ENCODE measurements at places on chromosomes 5 and 9.

DNA sequence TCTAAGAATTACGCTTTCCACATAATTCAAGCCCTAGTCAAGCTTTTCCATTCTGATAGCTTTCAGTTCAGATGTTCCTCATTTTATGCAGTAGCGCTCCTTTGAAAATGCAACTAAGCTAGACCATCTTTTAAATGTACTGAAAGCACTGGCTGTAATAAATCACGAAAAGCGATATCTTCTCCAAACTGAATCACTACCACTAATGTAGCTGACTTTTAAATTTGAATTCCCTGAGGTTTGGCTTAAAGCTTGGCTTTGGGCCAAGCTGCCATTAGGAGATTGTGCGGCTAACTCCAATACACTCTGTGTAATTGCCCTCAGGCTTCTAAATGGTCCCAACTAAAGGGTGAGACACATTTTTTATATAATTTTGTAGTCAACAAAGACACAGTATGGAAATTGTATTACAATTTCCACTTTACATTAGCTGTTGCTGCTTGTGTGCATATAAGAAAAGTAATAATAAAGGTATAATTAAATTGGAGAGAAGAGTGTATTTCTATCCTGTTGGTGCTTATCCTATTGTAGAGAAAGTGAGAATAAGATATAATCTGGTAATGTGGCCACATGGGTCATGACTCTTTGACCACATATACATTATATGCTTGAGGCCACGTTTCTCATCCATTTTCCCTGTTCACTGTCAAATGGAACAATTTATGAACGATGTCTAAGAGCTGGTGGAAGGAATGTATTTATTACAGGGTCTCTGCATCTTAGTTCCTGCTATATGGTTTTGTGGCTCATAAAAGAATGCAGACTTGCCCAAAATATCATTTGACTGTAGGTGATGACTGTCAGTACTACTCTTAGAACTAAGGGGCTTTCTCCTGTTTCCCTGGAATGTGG, 118.7 kb upstream of the TAF11L2 start:
- DNase-seq, result no peak

- no peak for DNase-seq
Measured at GRCh38 chr9:34440017-34440416, 18.4 kb downstream of the FAM219A start.

DNA sequence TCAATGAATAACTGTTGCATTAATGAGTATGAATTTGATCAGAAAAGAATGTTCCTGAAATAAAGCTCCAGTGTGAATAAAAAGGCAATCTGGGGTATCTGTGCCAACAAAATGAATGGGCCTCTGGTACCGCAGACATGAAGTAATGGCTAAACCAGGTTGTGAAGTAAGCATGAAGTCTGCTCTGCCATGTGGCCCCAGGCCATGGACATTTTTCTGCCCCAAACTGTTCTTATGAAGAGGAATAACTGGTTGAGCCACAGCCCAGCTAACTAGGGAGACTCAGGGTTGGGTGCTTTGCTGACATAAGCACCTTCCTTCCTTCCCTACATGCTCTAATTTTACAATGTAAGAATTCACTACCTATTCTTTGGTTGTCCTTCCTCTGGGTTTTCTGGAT, 147.4 kb upstream of the LRRTM2 start:
- no peak for DNase-seq

GRCh38 chr9:16575142-16575985, 295.1 kb downstream of the BNC2 start:
- no peak for DNase-seq

GRCh38 chr9:69175486-69175885, 1.4 kb downstream of the TJP2 start:
- DNase-seq, result no peak

GRCh38 chr5:102762095-102762534, 7.0 kb downstream of the PAM start:
- no peak for DNase-seq

- no peak for DNase-seq
Measured at GRCh38 chr9:121694600-121694999, 43.2 kb downstream of the DAB2IP start.

DNA sequence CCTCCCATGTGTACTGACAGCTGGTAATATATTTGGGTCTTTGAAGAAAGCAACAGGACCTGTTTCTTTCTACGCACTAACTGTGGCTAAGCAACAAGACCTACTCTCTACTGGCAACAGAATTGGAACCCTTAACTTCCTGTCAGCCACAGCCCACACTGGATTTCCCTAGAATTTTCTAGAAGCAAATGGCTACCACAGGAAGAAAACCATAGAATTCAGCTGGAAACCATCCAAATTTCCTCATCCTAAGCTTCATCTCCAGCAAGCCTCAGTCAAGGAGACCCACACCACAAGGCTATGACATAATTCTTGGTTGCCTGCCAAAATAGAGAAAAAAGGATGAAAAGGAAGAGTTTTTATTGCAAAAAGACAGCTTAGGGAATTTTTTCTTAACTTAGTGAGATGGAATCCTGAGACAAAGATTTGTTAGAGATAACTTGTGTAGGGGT, 171.8 kb upstream of the TNC start:
- no peak for DNase-seq

- DNase-seq, result no peak
Measured at GRCh38 chr9:129525656-129526196, 95.2 kb downstream of the C9orf50 start.

- DNase-seq, result no peak
Measured at GRCh38 chr9:95181835-95182234, 135.7 kb downstream of the FANCC start.

GRCh38 chr5:20618340-20618739, 630.3 kb upstream of the CDH18 start:
- DNase-seq, result no peak

DNA sequence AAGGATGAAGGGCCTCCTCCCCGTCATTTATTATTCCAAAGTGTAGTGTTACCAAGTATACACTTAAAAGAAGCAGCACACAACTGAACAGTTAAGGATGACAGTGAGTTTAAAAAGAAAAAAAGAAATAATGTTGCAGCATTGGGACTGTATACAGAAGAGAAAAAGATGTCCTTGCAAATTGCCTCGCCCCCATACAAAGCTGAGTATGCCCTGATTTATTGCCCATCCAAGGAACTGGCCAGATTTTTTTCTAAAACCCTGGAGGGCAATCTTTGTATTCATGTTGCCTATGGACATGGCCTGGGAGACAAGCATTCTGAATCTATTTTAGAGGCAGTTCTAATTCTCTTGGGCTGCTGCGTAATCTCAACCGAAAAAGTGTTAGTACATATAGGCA, 182.7 kb upstream of the NR4A3 start:
- DNase-seq, result no peak

- no peak for DNase-seq
Measured at GRCh38 chr5:40166802-40167201, 512.9 kb upstream of the PTGER4 start.

DNA sequence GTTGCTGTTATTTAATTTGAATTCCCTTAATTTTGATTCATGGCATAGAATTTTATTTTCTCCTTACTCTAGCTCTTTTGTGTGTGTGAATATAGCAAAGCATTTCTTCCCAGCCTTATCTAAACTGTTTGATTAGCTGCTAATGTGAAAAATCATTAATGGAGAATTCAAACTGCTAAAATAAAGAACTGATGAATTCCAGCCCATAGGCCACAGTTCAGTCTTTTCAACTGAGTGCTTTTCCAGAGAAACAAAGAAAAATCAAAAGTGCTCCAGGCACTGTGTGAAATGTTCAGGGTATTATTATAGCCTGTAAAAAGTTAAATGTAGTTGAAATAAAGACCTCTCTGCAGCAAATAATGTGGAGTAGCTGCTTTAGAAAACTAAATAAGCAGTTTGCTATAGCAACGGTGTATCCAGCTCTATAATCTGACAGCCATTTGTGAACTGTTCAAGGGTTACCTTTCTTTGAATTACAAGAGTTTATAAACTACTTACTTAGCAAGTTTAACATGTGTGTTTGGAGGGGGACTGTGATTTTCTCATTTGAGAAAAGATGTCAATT, 123.8 kb downstream of the GIN1 start:
- no peak for DNase-seq

DNA sequence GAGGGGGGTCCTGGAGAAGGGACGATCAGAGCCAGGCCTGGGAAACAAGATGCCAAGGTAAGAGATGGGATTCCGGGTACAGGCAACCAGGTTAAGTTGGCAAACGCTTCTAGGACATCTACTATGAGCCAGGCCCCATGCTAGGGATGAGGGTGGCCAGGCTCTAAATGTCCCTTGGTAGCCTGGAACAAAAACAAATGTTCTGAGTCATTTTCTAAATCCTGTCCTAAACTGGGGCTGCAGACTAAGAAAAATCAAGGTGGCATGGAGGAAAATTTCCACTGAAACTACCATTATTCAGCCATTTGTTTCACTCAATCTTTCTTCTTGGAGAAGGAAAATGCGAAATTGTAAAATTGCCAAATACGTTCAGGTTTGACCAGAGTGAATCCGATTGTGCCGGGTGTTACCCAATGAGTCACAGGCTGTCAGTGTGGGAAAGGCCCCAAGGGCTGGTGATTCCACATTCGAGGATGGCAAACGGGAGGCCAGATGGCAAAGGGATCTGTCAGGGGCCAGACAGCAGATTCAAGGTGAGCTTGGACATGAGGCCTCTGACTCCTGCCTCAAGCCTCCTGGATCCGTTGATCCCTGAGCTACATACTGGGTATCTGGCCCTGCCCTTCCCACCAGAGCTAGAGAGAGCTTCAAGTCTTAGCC, 57.6 kb downstream of the PAX5 start:
- DNase-seq, result no peak

GRCh38 chr5:156479849-156480248, 152.9 kb downstream of the SGCD start:
- peak; percentile 66 for DNase-seq

DNA sequence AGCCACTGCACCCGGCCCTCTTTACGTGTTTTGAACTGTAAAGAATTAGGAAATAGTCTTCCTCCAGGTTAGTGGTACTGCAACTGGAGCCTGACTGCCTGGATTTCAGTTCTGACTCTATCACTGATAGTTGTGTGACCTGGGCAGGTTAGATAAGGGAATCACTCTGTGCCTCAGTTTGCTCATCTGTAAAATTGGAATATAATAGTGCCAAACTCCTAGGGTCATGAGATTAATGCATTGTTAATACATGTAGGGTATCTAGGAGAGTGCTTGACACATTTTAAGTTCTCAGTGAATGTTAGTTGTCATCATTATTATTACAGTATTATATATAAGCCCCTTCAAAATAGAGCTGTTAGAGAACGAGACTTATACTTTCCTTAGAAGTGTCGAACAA, 72.5 kb upstream of the FSD1L start:
- DNase-seq, result no peak

GRCh38 chr5:180439911-180440769, 54.0 kb upstream of the CNOT6 start:
- DNase-seq, result no peak

- no peak for DNase-seq
Measured at GRCh38 chr5:131942016-131942415, 3.4 kb downstream of the MEIKIN start.

DNA sequence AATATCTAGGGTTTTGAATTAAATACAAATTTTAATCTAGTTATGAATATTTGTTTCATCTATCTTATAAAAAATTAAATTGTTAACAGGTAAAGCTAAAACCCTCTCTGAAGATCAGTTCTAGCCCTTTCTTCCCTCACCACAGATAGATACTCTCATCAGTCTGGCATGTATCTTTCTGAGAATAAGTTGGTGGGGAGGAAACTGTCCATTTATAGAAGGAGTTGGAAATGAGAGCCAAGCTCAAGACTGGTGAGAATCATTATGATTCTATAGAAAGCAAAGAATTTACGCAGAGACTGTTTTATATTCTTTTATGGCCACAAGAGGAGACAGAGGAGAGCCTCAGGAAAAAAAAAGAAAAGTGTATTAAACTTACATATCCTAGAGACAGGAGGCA, 59.0 kb downstream of the STARD4 start:
- no peak for DNase-seq

DNA sequence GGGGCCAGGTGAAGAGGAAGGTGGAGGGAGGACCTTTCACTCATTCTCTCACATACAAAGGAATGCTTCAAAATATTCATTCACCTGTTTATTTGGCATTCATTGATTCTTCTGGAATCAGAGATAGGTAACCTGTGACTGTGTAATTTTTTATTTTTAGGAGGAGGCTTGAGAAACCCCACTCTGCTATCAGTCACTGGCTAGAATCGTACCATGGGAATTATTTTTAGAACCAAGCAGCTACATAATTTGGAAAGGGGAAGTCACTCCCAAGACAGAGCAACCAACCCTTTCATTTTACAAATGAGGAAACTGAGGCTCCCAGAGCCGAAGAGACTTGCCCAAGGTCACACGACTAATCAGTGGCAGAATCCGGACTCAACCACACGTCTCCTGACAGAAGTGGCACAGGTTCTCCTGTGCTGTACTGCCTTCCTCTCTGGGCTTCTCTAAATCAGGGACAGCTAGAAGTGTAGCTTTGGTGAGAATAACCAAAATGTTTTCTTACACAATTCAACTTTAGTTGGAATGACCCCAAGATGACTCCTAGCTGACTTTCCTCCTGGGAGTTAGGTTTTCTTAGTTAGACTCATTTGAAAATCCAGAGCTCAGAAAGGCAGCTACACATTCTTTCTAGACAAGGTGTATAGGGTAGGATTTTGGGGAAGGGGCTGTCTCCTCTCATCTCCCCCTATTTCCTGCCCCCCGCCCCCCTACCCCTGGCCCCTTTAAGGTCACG, 264.3 kb upstream of the PANK3 start:
- DNase-seq, result no peak

GRCh38 chr5:107893642-107894041, 222.9 kb upstream of the EFNA5 start:
- DNase-seq, result no peak

DNA sequence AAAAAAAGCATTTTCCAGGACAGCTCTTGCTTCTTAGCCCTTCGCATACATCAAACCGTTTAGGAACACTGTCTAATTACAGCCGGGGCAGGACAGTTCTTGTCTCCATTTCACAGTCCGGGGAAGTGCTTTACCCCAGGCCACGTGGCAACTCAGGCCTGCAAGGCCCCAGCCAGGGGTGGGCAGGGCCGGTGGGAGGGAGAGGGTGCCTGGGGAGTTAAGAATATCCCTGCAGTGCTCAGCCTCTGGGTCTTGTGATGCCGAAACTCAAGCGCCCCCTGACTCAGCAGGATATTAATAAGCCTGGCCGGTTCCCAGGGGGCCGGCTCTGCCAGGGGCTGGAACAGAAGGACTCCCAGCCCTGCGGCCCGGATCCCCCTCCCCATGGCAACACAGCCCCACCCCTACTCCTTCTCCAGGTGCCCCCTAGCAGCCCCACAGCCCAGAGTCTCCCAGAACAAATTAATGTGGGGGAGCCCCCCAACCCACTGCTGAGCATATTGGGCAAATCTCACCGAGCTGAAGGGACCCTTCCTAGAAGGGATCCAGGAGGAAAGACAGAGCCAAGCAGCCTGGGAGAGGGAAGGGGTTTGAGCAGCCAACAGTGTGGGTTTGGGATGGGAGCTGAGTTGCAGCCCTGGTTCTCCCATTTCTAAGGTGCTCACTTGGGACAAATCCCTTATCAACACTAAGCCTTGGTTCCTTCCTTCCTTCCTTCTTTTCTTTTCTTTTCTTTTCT, 45.3 kb downstream of the PLPP7 start:
- no peak for DNase-seq

DNA sequence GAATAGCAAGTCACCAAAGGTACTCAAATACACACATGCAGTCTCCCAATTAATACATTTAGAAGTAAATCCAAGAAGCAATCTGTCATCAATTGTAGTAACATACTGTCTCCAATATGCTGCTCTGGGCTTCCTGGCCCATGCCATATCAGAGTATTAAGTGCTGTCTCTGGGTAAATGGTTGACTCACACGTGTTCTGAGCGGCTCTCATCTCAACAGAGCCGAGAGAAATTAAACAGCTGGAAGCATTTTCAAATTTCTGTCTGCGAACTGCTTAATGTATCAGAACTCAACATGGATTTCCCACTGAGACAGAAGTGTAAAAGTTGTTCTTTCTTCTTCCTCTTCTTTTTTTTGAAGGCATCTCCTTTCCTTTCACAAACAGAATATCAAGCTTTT, 247.3 kb upstream of the TAS2R1 start:
- no peak for DNase-seq

Measured in DND-41 (cell line).